ENCODE measurements at places on chromosomes 3 and 15.
A peak's percentile ranks its signal among the peaks of the same experiment; 100 is the strongest.

GRCh38 chr15:94297558-94297957, 66.2 kb downstream of the MCTP2 start:
- DNase-seq, result peak; percentile 29

- no peak for DNase-seq
Observed at GRCh38 chr3:134048278-134048996, 18.7 kb upstream of the SLCO2A1 start.

- DNase-seq, result no peak
Observed at GRCh38 chr3:131772269-131773026, 262.4 kb downstream of the CPNE4 start.

DNA sequence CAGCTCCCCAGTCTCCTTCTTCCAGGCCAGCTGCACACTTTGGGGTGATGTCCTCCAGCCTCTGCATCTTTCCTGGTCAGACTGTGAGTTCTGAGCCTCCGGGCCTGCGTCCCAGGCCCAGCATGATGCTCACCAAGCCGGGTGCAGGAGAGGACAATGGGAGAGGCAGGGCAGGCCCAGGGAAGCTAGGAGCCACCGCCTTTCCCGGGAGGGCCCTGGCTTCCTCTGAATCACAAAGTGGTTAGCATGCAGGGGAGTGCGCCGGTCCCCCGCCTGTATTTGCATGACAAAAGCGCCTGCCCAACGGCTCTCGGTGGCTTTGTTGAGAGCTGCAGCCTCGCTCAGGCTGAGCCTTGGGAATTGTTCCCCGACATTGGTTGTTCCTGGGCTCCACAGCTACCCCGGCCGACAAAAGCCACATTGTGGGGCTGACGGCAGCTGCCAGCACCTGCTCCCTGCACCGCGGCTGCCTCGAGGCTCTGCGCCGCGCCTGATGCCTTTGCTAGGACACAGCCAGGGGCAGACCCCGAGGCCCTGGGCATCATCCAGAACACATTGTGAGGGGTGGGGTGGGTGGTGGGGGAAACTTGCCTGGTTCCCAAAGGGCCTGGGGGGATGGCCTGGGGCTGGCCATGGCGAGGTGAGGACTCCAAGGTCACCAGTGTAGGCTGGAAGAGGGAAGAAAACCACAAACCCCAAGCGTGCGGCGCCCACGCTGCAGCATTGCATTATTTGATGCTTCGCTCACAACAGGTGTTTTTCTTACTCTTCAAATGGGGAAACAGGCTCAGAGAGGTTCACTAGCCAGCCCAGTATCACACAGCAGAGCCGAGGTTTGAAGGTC, 20.0 kb upstream of the KLF13 start:
- DNase-seq, result no peak

DNA sequence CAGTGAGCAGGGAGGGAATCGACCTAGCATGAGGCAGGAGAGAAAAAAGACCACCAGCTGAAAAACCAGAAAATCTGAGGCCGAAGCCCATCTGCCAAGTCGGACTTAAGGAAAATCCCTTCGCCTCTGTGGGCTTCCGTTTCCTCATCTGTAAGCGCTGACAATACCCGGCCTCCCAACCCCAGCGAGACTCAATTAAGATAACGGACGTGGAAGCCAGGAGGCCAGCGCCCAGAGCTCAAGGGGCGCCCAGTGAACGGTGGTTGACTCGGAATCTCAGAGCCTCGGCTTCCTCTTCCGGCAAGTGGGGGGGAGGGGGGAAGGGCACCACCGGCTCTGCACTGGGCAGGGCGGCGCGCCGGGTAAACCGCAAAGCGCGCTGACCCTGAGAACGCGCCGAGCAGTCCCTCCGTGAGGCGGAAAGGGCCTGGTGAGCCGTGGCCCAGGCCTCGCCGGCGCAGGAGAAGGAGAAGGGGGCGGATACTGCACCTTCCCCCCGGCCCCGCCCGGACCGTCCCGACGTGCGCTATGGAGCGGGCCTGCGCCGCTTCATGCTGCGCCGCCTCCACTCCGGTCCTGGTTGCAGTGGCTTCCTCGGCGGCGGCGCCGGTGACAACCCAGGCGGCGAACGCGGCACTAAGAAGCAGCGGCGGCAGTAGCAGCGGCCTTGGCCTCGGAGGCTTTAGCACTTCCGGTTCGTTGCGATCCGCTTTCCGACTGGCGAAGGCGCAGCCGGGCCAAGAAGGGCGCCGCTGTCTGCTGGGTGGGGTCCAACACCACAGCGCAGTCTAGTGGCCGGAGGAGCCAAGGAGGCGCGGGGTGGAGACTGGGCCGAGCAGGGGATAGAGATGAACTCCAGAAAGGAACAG, at the start of gene DPP8:
Gene DPP8 (minus strand): TSS at position 693 of the 869 bp plus-strand sequence. CDS start 5,136 bp downstream, outside the sequence.
- DNase-seq, result peak; percentile 92

GRCh38 chr3:143658861-143659260, 189.4 kb downstream of the SLC9A9 start:
- no peak for DNase-seq

DNA sequence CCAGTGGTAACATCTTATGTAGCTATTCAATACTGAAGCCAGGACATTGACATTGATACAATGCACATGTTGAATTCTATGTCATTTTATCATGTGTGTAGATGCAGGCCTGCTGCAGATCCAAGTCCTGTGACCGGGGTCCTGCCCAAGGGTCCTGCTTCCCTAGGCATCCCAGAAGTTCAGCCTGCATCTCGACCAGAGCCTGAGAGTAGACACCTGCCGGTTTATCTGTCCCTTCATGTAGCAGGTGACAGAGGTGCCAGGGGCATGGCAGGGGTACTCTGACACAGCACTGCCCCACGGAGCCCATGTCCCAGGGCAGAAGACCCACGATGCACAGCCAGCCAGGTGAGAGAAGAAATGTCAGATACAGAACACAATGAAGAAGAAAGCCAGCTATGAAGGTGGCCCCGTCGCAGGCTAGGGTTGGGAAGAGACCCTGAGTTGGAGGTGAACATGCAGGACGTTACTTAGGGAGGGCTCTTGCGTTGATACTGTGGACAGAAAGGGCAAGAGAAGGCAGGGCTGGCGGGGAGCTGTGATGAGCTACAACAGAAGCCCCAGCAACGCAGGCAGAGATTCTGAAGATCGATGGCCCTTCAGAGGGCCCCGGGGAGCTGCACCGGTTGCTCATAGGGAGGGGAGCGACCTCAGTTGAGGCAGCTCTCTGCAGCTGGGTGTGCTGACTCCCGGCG, 51.0 kb downstream of the TPRA1 start:
- no peak for DNase-seq

- no peak for DNase-seq
Observed at GRCh38 chr15:37733628-37734027, 200.8 kb upstream of the TMCO5A start.

DNA sequence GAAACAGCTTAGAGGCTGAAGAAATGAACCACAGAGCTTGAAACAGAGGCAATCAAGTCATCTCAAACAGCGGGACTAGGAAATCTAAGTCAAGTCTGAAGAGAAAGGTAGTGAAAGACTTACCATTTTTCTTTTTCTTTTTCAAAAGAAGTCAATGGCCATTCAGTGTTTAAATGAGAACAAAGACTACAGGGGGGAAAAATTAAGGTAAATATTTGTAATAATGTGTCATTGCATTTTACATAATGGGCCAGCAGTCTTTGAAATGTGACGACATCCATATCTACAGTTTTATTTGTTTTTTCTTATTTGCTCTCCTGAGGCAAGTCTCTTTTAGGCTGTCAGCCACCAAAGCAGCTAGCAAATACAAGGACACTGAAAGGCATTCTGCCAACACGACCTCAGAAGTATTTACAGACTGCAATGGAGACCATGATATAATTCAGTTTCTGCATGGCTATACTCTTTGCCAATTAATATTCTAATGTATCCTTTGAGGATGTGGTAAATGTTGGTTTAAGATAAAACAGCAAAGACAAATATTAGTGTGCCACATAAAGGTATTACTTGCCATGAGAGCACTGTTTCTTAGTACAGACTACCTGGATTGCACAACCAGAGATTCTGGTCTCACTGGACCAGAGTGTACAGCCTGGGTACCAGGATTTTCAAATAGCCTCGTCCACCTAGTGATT, 307.0 kb upstream of the THBS1 start:
- DNase-seq, result no peak

DNA sequence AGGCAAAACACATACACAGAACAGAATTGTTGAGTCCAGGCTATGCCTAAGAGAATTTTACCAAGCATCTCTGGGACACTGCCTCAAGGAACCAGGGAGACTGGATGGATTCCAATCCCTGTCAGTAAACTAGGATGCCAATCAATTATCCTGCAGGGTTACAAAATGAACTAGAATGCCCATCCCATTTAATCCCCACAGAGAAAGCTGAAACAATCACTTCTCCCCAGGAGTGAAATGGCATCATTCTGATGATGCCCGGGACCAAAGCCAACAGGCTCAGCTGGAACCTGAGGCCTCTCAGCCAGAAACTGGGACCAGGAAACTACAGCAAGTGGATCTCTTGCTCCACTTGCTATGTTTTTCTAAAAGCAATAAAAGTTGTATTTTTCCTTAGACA, 130.0 kb upstream of the TJP1 start:
- DNase-seq, result no peak

GRCh38 chr3:148711981-148712666, 14.4 kb downstream of the AGTR1 start:
- DNase-seq, result no peak

DNA sequence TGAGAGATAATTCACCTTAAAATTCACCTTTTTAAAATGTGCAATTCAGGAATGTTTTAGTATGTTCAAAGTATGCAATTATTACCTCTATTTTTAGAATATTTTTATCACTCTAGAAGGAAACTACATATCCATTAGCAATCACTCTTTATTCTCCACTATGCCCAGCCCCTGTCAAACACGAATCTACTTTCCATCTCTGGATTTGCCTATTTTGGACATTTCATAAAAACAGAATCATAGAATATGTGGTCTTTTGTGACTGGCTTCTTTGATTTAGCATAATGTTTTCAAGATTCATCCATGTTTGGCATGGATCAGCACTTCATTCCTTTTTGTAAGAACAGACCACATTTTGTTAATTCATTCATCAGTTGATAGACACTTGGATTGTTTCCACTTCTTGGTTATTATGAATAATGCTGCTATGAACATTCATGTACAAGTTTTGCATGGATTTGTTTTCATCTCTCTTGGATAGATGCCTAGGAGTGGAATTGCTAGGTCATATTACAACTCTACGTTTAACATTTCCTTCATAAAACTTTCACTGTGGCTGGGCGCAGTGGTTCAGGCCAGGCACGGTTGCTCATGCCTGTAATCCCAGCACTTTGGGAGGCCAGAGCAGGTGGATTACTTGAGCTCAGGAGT, 12.7 kb downstream of the HMCES start:
- no peak for DNase-seq

DNA sequence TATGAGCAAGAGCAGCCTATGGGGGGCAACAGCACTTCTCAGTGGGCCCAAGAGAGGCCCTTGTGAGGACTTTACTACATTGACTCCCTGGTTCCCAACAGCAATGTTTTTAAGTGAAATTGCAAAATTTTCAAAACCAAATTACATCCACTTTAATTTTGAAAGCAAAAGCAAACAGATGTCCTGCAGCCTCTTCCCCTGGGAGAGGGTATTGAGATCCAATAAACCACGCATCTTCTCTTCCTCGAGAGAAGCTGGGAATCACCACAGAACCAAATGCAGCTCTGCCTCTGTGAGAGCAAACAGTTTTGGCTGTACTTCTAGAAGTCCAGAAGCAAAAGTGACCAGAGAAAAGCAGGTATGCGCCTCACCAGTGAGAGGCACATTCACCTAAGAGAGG, 25.2 kb downstream of the NMNAT3 start:
- no peak for DNase-seq

DNA sequence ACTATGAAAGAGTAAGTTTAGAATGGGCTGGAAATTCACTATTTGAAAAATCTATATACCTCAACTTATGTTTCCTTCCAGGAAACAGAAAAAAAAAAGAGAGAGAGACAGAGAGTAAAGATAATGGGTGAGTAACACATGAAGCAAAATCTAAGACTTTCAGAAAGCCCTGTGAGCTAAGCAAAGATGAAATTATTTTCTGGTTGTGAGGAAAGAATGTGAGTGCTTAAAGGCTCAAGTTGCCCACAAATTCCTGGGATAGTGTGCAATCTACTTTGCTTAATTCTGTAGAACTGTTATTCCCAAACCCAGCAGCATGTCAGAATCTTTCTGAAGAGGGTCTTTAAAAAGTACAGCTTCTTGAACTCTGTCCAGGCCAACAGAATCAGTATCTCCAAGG, 337.7 kb upstream of the AGTR1 start:
- no peak for DNase-seq

- no peak for DNase-seq
Observed at GRCh38 chr3:134007819-134008218, 21.9 kb downstream of the SLCO2A1 start.

DNA sequence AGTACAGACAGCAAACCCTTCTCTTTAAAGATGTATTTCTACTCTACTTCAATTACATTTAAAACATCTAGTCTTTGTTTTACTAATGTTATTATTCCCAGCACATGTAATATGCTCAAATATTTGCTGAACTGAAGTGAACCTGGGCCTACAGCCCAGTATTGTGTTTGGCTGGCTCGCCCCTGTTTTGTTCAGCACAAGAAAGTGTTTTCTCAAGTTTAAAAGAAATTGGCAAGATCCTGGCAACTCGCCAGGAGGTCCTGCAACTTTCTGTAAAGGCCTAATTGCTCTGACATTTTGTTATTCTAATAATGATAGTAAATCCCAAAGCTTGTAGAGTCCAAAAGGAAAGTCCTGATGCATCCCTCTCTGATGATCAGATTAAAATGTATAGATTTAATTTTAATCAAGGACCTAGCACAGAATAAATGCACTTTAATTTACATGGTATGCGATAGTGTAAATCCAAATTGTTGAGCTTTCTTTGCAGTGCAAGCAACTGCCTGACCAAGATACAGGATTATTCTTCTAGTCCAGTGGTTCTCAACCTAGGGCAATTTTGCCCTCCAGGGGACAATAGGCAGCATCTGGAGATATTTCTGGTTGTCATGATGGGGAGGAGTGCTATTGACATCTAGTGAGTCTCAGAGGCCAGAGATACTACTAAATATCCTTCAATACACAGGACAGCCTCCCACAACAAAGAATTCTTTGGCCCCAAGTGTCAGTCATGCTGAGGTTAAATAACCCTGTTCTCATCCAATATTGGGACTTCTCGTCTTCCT, 35.7 kb upstream of the TMOD3 start:
- no peak for DNase-seq

GRCh38 chr3:43773273-43774094, 82.7 kb downstream of the ABHD5 start:
- DNase-seq, result no peak

- DNase-seq, result no peak
Observed at GRCh38 chr3:181719991-181720680, 8.4 kb downstream of the SOX2 start.

DNA sequence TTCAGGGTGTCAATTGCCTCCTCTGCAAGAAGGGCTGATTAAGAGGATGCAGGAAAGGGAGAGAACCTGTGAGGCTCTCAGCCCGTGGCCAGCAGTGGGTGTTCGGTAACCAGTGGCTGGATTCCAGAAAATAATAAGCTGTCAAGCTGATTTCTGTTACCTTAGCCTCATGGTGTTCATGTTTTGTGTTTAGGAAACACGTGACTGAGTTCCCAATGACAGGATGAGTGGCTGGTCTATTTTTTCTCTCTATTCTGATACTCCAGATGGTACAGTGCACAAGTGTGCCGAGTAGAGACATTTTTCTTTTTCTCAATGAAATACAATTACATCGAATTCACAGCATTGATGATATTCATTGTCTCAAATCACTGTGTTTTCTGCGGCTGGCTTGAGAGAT, 43.6 kb downstream of the EDEM1 start:
- no peak for DNase-seq

- DNase-seq, result no peak
Observed at GRCh38 chr15:101426761-101427333, 62.7 kb downstream of the PCSK6 start.

Measured in GM10248 (cell line).